Cardiac fibroblast (primary cell): ENCODE measurements at places on chromosomes 2 and 18.
A peak's percentile ranks its signal among the peaks of the same experiment; 100 is the strongest.

DNA sequence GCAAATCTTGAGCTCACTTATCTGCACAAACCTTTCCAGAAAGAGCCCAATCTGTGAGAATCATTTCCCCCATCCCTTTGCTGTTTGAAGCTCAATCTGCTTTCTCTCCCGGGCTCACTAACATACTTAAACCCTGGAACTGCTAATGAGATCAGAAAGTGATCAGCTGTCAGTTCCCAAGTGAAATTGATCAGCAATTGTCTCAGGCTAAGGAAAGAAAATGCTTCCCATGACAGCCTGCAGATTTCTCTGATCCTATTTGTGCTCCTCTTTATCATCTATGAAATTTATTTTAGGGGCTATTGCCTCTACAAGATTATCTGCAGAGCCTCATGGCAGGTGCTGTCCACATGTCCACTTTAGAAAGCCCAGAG lies 239.0 kb upstream of the CXCR4 start:
- no peak for DNase-seq

GRCh38 chr2:66478731-66479316 lies 43.9 kb downstream of the MEIS1 start:
- no peak for DNase-seq

GRCh38 chr2:99708231-99708630 lies 218.4 kb upstream of the REV1 start:
- no peak for DNase-seq

DNA sequence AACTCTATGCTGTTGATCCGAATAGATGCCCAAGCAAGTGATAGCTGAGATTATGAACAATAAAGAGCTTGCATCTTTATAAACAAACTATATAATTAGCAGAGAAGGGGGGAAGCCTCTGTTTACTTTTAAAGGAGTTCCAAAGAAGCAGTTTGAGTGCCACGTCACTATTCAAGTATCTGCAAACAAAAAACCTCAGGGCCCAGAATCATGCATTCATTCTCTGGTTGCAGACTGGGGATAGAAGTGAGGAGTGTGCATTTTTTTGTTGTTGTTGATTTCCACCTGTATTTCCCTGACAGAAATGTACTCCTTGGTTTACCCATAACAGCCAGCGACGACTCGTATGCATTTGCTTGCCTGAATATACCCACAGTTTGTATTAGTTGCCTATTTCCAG lies 264.3 kb downstream of the PTGR3 start:
- DNase-seq: no peak

DNA sequence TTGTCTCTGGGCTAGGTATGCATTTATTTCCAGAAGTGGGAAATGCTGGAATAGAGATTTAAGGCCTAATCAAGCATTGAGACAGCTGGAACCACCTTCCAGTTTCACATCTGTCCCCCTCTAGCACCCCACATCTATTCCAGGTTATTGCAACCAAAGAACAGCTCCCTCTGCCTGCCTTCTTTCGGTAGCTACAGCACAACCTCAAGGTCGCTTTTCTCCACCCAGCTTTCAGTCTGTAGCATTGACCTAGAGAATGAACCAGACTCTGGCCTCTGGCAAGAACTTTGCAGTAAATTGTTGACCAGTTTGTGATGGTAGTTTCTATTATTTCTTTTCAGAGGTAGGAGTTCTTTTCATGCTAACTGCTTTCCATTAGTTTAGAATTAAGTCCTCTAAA lies 484.2 kb downstream of the DLGAP1 start:
- no peak for DNase-seq

DNA sequence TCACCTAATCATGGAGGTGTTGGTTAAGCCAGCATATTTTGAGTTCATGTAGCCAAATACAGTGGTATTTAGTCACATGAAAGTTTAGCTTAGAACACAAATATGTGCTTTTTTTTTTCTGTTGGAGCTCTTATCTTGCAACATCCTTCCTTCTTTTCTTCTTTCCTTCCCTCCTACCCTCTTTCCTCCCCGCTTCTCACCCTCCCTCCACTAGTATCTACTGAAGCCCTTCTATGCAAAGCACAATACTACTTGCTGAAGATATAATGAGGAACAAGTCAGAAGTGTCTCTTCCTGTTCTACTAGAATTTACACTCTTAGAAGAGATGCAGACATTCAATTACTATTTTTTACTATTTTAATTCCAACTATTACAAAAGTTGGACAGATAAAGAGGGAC lies 105.0 kb upstream of the ITGA4 start:
- DNase-seq: peak; percentile 12

- DNase-seq: peak; percentile 46
Measured at GRCh38 chr18:57441071-57441794, 6.1 kb downstream of the ONECUT2 start.

DNA sequence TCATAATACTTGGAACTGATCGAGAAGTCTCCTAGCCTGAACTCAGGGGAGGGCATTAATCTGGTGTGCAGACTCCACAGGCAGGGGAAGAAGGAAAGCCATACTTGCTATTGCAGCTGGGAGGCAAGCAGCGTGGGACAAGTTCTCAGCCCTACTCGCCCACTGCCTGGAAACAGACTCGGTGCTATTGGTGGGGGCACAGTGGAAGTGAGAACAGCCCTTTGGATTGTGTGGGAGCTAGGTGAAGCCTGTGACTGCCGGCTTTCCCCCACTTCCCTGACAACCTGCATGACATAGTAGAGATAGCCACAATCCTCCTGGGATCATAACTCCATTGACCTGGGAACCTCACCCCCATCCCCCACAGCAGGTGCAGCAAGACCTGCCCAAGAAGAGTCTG lies 301.3 kb downstream of the RIT2 start:
- no peak for DNase-seq

GRCh38 chr18:9866627-9867026 lies 19.1 kb upstream of the TXNDC2 start:
- DNase-seq: no peak

DNA sequence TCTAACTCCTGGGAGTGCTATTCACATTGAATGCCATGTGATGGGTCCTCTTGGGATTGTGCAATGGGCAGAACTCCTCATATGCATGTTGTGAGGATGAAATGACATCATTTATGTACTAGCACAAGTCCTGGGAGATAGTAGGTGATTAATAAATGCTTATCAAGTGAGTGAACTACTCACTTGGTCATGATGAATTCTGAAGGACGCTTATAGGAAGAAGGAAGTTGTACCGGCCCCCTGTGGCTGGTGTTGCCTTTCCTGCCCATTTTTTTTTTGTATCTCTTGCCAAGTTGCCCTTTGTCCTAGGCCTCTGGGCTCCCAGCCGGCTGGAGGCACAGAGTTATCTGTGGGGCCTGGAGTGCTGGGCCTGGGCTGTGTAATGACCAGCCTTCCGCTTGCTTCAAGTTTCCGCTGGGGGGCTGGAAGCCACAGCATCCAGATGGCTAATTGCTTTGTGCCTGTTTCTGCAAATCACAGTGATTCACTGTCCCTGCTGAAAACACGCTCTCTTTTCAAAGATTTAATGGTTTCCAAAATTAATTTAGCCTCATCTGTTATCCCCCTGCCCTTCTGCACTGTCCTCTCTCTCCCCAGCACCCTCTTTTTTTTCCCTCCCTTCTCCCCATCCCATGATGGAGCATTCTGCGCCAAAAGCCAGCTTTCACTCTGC lies 33.7 kb upstream of the MRPL33 start:
- peak; percentile 97 for DNase-seq

DNA sequence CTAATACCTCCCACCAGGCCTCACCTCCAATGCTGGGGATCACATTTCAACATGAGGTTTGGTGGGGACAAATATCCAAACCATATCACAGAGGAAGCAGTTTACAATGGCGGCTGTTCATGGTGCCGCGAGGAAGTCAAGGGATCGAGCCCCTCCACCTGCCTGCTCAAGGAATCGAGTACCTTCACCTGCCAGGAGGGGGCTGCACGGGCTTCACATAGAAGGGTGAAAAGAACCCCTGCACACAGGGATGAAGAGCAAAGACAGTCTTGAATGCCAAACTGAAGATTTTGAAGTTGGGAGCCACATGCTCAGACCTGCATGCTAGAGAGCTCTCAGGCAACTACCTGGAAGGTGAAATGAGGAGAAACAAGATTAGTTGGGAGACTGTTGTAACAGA lies 110.3 kb downstream of the KCNF1 start:
- no peak for DNase-seq

DNA sequence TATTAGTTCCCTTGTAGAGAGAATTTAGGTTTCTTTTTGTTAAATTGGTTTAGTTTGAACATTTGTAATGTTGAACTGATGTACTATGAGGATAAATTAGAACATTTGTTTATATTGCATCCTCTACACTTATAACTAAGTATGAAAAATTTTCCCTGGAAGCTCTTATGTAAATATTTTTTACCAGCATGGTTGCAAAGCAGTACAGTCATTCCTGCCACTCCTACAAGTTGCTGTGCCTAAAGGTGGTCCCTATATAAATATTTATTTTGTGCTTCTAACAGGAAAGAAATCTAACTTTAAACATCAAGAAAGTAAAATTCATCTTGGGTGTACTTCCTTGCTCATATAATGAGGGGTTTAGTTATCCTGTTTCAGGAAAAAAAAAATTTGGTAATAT lies 14.2 kb downstream of the TWSG1 start:
- no peak for DNase-seq

DNA sequence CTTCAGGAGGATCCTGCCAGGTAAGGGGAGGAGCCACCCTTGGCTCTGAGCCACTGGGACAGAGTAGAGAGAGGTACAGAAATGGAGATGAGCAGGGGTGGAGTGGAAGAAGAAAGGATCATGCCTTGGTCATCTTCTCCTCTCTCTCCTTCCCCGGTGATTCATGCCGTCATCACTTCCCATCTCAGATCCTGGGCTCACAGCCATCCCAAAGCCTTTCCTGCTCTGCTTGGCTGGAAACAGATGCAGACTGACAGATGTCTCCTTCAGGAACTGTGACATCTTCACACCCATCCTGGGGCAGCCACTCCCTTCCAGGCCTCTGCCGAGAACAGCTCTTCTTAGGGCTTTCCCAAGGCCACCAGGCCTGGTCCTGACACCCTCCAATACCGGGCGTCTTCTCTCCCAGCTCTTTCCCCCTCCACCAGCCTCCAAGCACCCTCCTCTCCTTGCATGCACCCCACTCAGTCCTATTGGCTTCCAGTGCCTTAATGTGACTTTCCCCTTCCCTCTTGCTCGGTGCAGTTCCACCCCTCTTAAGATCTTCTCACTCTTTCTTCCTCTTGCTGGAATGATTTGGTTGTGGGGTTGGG lies 58.3 kb upstream of the TNP1 start:
- DNase-seq: peak; percentile 28

- peak; percentile 64 for DNase-seq
Measured at GRCh38 chr18:48663931-48664847, 125.4 kb downstream of the CTIF start.
